ENCODE measurements at places on chromosomes 12 and 14. TPM values are rescaled to one million over a fixed set of nuclear protein-coding genes. Genes with fewer than 3 reads are reported as not detected.
A peak's percentile ranks its signal among the peaks of the same experiment; 100 is the strongest.

DNA sequence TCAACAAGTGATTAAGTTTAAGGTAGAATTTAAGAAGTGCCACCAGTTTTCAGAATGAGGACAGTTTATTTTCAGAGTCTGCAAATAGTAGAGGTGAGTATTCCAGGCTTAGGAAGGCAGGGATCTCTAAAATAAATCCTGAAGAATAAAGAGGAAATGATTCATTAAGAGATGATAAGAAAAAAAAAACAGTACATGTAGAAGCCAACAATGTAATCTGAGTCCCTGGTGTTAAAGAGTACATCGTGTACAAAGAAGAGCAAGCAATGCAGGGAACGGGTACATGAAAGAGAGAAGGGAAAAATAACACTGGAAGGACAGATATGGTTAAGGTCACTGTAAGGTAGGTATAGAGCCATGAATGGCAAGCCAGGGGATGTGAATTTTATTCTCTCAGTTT lies 95.2 kb upstream of the FOXG1 start:
- H3K4me3 ChIP-seq, result no peak overlapping the region
- DNase-seq, result no peak
- no peak overlapping the region for H3K27ac ChIP-seq
- no peaks in the 10 kb centered on the region for H3K4me1 ChIP-seq
- H3K36me3 ChIP-seq, result no peaks in the 10 kb centered on the region

- no peaks in the 10 kb centered on the region for H3K36me3 ChIP-seq
- H3K4me1 ChIP-seq, result peaks cover 36% of the 10 kb centered on the region
- H3K27me3 ChIP-seq, result peaks cover 2% of the 10 kb centered on the region
- H3K27ac ChIP-seq, result no peak overlapping the region
- H3K4me3 ChIP-seq, result no peak overlapping the region
These were observed 4.6 kb downstream of the CCDC197 start for GRCh38 chr14:94001501-94002396.

PPFIA2 gene
- polyA plus RNA-seq, result 1.8 TPM

DNA sequence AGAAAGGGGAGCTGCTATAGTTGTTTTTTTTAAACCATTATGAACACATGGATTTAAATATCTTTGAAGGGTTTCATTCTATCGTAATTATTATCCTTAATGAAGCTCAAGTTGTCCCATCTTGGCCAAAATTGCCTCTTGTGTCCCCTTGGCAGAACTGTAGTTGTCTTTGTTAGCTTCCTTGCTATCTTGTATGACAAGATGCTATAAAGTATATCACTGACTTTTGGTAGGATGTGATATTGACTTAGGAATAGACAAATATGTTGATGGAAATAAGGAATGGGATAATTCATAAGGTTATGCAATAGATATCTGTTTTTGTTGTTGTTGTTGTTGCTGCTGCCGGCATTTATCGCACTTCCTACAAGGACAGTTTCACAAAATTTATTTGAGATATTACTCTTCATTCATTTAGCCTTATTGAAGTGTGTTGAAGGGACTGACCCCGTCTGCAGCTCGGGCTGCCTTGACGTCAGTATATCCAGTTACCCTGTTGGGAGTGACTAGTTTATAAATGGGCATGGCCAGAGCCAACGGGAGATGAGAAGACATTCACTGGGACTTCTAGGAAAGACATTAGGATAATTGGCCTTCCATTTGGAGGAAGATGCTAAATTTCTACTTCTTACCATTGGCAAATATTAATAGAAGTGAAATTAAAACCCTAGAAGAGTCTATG lies 26.1 kb upstream of the APOLD1 start:
- no peak for DNase-seq
- H3K4me1 ChIP-seq, result no peaks in the 10 kb centered on the region
- no peaks in the 10 kb centered on the region for H3K27me3 ChIP-seq
- H3K27ac ChIP-seq, result no peak overlapping the region
- no peak overlapping the region for H3K4me3 ChIP-seq

- H3K27ac ChIP-seq, result no peak overlapping the region
- H3K36me3 ChIP-seq, result no peaks in the 10 kb centered on the region
- no peaks in the 10 kb centered on the region for H3K4me1 ChIP-seq
- no peak for DNase-seq
- H3K4me3 ChIP-seq, result no peak overlapping the region
These were observed 367.4 kb upstream of the TBX3 start for GRCh38 chr12:115051378-115051777.

DNA sequence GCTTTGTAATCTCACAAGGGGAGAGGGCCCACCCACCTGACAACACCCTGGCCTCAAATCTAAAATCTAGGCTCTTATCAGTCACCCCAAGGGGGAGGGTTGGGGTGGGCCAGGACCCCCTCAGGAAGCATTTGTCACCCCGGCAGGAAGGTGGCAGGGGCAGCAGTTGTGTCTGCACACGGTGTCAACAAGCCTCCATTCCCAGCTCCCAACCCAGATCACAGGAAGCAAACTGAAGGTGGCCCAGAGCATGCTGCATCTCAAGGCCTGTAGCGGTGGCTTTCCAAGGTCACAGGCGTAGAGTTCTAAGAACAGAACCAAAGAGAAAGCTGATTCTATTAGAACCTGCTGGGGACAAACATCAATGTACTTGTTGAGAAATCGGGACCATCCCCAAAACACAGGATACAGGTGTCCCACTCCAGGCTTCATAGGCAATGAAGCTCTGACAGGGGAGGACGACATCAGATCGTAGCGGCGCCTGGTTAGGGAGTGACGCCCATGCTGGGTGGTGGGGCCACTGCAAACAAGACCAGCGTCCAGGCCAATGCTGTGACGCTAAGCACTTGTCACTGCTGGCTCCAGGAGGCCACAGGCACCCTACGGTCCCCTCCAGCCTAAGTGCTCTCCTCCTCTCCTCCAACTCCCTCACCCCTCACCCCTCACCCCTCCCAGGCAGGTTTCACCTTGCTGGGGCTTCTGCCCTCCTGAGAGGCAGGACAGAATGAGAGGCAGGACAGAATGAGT lies 52.9 kb downstream of the CCDC88C start:
- H3K4me1 ChIP-seq, result peaks cover 22% of the 10 kb centered on the region
- no peak for DNase-seq
- no peak overlapping the region for H3K4me3 ChIP-seq
- H3K27me3 ChIP-seq, result peaks cover 3% of the 10 kb centered on the region

FLVCR2 gene
- polyA plus RNA-seq, result 17.9 TPM

ISM2 gene
- polyA plus RNA-seq, result not detected

- peak; percentile 35 for DNase-seq
- H3K4me1 ChIP-seq, result peaks cover 18% of the 10 kb centered on the region
- H3K4me3 ChIP-seq, result no peak overlapping the region
These were observed 31.2 kb downstream of the HVCN1 start for GRCh38 chr12:110657747-110658146.

- H3K4me1 ChIP-seq, result no peaks in the 10 kb centered on the region
- no peak overlapping the region for H3K27ac ChIP-seq
- no peak overlapping the region for H3K4me3 ChIP-seq
- no peaks in the 10 kb centered on the region for H3K36me3 ChIP-seq
- peaks cover 15% of the 10 kb centered on the region for H3K27me3 ChIP-seq
These were observed 48.8 kb downstream of the LRTM2 start for GRCh38 chr12:1869145-1869544.

PRKD1 gene
- polyA plus RNA-seq, result 20.1 TPM

INF2 gene
- polyA plus RNA-seq, result 59.7 TPM

CPNE6 gene
- not detected for polyA plus RNA-seq

- H3K27ac ChIP-seq, result no peak overlapping the region
- no peak for DNase-seq
- no peaks in the 10 kb centered on the region for H3K36me3 ChIP-seq
- H3K4me1 ChIP-seq, result peaks cover 20% of the 10 kb centered on the region
- no peak overlapping the region for H3K4me3 ChIP-seq
- peaks cover 41% of the 10 kb centered on the region for H3K27me3 ChIP-seq
These were observed 716 bp downstream of the TMEM179 start for GRCh38 chr14:104603711-104604401.

DNA sequence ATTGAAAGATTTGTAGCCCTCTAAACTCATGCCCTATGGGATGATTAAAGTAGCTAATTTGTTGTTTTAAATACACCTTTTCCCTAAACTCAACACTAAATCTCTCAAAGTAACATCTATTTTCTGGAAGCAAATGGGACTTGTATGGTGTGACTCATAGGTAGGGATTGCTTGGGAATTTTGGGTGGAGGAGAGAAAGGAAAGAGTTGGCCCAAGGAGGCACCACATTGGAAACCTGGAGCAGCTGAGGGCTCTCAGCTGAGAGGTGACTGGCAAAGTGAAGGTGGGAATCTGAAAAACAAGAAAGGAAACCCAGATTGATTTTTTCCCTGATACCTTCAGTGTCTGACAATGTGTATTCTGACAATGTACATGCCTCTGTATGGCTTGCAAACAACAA lies 114.8 kb upstream of the PRICKLE1 start:
- no peaks in the 10 kb centered on the region for H3K36me3 ChIP-seq
- no peak overlapping the region for H3K27ac ChIP-seq
- no peak for DNase-seq
- H3K4me3 ChIP-seq, result no peak overlapping the region

GRCh38 chr14:65334765-65335410 lies 77.6 kb upstream of the FUT8 start:
- H3K4me1 ChIP-seq, result peaks cover 17% of the 10 kb centered on the region
- no peak for DNase-seq
- no peak overlapping the region for H3K4me3 ChIP-seq

- no peak for DNase-seq
- no peaks in the 10 kb centered on the region for H3K4me1 ChIP-seq
- H3K27ac ChIP-seq, result no peak overlapping the region
- no peaks in the 10 kb centered on the region for H3K27me3 ChIP-seq
These were observed 96.5 kb downstream of the DENND5B start for GRCh38 chr12:31494455-31494854.

DTX1 gene
- 3.8 TPM for polyA plus RNA-seq

HOXC10 gene
- polyA plus RNA-seq, result 43.8 TPM

- no peak overlapping the region for H3K27ac ChIP-seq
- H3K36me3 ChIP-seq, result no peaks in the 10 kb centered on the region
- DNase-seq, result no peak
- H3K27me3 ChIP-seq, result no peaks in the 10 kb centered on the region
- H3K4me1 ChIP-seq, result no peaks in the 10 kb centered on the region
These were observed 149.7 kb downstream of the PTPRO start for GRCh38 chr12:15472036-15472435.

GRCh38 chr14:58077621-58078020 lies 74.4 kb downstream of the ARMH4 start:
- peaks cover under 1% of the 10 kb centered on the region for H3K4me1 ChIP-seq
- no peak for DNase-seq
- H3K36me3 ChIP-seq, result no peaks in the 10 kb centered on the region
- H3K27ac ChIP-seq, result no peak overlapping the region
- H3K4me3 ChIP-seq, result no peak overlapping the region

ZBTB42 gene
- 4.2 TPM for polyA plus RNA-seq

GRCh38 chr12:39616666-39617065 lies 2.9 kb downstream of the ABCD2 start:
- no peaks in the 10 kb centered on the region for H3K27me3 ChIP-seq
- H3K36me3 ChIP-seq, result no peaks in the 10 kb centered on the region
- H3K4me3 ChIP-seq, result no peak overlapping the region
- H3K4me1 ChIP-seq, result peaks cover 6% of the 10 kb centered on the region
- no peak overlapping the region for H3K27ac ChIP-seq

DNA sequence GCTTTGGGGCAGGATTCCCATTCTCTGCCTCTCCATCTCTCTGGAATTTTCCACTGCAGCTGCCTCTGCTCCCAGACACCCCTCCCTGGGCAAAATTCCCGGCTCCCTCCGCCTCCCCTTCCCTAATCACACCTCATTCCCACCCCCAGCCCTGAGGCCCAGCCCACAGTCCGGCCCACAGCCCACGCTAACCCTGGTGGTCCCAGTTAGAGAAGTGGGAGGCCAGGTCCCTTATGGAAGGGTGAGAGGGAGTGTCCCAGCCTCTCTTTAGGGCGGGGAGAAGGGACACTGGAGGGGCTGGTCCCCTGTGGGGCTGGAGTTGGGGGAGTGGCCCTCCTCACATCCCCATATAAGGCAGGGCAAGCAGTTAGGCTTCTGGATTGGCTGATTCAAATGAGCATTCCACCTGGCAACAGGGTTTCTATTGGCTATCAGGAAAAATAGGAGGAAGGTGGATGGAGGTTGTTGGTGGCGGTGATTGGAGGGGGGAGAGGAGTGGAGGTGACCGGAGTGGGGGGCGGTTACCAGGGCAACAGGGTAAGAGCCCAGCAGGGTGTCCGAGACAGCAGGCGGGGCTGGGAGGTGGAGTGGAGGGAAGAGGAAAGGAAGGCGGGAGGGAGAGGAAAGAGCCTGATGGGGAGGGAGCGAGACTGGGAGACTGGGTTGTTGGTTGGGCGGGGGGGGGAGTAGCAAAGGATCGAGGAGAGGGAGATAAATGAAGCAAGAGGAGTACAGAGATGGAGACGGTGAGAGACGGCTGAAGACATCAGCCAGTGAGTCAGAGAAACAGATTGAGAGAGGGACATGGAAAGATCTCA lies 1.9 kb upstream of the PTMS start:
- H3K4me3 ChIP-seq, result peak overlapping the region; percentile 22
- H3K27me3 ChIP-seq, result peaks cover 2% of the 10 kb centered on the region
- peak; percentile 99 for DNase-seq
- H3K4me1 ChIP-seq, result peaks cover 45% of the 10 kb centered on the region

DNA sequence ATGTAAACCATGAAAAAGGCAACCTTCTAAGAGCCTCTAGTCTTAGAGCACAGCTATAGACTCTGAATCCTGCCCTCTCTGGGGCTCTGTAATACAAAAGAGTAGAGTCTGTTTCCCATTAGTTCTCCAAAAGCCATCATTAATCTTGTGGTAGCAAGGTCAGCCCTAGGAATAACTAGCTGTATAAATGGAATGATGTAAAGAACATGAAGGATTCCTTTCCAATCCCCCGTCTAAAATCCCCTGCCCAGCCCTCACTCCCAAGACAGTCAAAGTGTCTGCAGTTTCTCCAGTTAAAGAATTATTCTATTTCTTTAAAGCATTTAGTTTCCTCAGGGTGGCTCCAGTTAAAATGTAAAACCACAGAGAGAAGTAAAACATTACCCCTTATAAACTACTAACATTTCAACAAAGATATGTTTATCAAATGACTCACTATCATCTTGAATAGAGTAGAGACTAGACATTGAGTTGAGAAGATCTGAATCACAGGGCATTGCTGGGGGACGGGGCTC lies 104.2 kb downstream of the ST8SIA1 start:
- no peaks in the 10 kb centered on the region for H3K27me3 ChIP-seq
- H3K4me1 ChIP-seq, result no peaks in the 10 kb centered on the region
- H3K27ac ChIP-seq, result no peak overlapping the region
- DNase-seq, result peak; percentile 47

TMTC2 gene
- polyA plus RNA-seq, result 20.7 TPM

DNA sequence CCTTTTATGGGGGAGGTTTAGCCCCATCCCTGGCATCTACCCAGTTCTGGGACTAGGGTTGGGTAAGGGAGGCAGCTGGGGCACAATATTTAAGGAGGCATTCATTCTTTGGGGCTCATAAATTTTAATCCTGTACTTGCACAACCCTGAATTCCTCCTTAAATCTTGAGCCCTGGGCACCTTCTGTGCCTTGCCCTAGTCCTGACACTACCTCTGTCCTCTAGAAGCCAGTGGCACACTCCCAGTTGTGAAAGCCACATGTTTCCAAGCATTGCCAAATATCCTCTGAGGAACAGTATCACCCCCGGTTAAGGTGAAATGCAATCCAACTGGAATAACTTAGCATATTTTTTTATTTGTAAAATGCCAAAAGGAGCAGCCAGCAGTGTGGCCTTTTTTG lies 36.6 kb downstream of the SLC16A7 start:
- no peak for DNase-seq
- no peaks in the 10 kb centered on the region for H3K4me1 ChIP-seq
- H3K27ac ChIP-seq, result no peak overlapping the region
- no peaks in the 10 kb centered on the region for H3K36me3 ChIP-seq
- H3K4me3 ChIP-seq, result no peak overlapping the region

- H3K27me3 ChIP-seq, result no peaks in the 10 kb centered on the region
- no peaks in the 10 kb centered on the region for H3K4me1 ChIP-seq
- no peak overlapping the region for H3K27ac ChIP-seq
- no peaks in the 10 kb centered on the region for H3K36me3 ChIP-seq
- H3K4me3 ChIP-seq, result no peak overlapping the region
These were observed 214.9 kb downstream of the ADAMTS20 start for GRCh38 chr12:43336962-43337555.

Data from muscle of leg (tissue), 16 donors.